ENCODE measurements at places on chromosomes 6 and 20. TPM values are rescaled to one million over a fixed set of nuclear protein-coding genes. Genes with fewer than 3 reads are reported as not detected.

- DNase-seq: no peak
These were observed 66.2 kb upstream of the RALGAPA2 start for GRCh38 chr20:20778676-20779075.

- DNase-seq: no peak
These were observed 297.9 kb downstream of the BMP7 start for GRCh38 chr20:56968376-56969048.

The TFAP2A gene
- not detected for total RNA-seq

DNA sequence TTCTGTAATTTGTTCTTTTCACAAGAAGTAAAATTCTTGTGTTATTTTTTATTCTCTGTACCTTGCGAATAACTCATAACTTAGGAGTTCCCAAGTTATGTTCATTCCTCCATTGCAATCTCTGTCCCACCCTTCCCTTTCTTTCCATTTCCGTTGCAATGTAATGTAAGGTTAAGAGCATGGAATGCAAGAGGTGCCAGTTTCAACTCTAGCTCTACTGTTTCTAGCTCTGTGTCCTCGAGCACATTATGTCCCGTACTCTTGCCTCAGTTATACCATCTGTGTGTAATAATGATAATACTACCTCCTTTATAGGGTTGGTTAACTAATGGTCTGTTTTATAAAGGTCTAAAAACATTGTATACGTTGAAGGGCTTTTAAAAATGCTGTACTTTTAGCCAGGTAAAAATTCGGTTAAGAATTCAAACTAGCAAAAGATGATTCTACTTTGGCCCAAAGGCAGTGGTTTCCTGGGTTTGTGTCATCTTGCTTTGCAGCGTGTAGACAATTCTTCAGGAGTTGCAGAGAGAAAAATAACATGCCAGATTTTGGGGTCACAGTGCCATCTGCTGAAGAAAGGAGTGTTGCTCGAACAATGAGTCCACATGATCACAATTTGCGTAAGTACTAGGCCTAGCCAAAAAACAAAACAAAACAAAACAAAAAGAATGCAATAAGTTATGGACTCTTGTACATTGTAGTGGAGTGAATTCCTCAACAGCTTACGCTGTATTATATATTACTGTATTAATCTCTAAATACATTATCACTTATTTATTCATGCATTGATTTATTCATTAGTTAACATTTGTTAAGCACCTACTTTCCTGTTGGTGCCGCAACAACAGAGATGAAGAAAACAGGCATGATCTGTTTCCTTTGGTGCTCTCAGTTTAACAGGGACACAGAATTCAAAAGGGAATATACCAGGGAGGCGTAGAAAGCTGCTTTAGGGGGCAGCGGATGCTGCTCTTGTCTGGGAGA lies 10.0 kb upstream of the PFDN4 start:
- DNase-seq: peak; percentile 92

- no peak for DNase-seq
These were observed 132.0 kb downstream of the CDK19 start for GRCh38 chr6:110683241-110683640.

DNA sequence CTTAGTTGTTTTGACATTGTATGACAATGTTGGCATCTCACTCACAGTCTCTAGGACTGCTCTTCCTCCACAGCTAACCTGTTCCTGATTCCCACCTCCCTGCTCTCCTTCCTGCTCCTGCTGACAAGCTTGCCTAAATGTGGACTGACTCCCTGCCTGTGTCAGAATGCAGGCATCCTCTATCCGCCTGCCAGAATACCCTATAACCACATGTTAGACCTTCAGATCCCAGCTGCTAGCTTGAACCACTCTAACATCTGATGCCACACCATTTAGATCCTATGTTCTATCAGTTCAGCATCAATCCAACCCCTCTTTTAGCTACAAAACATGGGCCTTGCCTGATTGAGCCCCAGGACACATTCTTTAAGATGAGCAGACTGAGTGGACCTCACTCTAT lies 12.2 kb downstream of the FILIP1 start:
- DNase-seq: no peak

DNA sequence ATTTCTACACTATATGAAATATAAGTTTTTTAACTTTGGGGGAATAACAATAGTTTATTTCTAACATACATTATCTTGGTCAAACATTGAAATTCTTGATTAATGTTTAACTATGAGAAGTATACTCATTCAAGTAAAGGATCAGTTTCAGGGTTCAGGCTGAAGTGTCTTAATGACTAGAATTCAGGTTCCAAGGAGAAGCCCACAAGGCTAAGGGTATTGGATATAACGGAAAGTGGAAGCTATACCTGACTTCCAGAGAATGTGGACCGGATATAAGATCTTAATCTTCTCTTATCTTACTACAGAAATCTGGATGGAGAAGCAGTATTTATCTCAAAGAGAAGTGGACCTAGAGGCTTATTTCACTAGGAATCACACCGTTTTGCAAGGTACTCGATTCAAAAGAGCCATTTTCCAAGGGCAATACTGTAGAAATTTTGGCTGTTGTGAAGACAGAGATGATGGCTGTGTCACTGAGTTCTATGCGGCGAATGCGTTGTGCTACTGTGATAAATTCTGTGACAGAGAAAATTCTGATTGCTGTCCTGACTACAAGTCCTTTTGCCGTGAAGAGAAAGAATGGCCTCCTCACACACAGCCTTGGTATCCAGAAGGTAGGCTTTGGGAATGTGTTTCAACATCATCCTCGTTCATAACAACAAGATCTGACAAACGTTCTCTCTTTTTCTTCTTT lies at the start of gene TINAG:
TINAG (plus strand) TSS at position 153 of the 697 bp plus-strand sequence; CDS start at position 263, 110 bp downstream.
- DNase-seq: no peak

DNA sequence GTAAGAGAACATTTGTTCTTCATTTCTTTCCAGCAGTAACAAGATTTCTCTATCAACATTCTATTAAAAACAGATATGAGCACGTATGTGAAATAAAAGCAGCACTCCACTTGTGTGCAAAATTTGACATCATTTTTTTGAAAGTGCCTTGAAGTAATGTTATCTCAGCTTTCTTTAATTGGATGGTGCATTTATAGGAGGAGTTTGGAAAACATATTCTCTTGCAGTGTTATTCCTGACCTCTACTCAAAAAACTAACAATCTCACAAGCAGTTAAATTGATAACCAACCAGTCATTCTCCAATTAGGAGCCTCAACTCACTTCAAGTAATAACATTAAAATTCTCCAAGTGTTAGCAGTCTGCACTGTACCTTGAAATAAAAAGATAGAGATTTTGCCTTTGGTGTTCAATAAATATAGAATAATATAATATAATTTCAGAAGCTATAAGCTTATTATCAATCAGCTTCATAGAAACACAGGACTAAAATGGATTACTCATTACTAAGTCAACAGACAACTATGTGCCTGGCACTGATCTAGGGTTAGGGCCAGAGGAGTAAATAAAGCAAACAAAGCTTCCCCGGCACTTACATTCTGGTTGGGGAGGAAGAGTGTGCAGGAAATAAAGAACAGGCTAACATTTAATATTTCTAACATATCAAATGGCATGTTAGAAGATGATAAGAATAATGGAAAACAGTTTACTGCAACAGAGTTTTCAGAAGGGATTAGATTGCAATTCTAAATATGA lies 149.0 kb upstream of the SGK1 start:
- peak; percentile 11 for DNase-seq
